ENCODE measurements at places on chromosomes 6 and 20.

DNA sequence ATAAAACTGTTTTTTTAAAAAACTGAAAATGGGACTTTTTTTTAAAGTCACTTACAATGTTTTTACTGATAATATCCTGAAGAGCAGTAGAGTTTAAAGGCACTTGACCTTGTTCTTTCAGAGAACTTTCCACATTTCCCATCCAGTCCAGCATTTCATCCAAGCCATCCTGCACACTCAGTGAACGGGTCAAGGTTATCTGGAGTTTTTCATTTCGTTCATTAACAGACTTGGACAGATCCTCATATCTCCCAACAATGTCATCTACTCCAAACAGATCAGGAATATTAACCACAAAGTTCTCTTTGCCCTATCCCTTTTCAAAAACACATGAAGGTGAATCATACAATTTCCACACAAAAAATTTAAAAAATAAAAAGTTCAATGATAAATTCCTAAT is 69.1 kb downstream of the DST start:
- DNase-seq: no peak

- peak; percentile 30 for DNase-seq
These were observed 186.3 kb downstream of the ADGB start for GRCh38 chr6:146785001-146785585.

DNA sequence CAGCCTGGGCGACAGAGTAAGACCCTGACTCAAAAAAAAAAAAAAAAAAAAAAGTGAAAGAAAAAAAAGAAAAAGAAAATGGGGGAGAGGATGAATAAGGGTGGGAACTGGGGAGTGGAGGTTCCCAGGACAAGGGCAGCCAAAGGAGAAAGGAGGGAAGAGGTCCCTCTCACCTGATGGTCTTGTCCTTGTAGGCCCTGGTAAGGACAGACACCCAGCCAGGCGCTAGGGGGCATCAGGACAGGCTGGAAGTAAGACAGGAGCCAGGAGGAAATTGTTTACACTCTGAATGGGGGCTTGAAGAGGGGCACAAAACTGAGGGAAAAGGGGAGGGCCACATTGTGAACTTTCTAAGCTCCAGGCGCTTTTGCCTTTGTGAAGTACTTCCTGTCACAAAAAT is 2.3 kb upstream of the ALDH5A1 start:
- DNase-seq: no peak

DNA sequence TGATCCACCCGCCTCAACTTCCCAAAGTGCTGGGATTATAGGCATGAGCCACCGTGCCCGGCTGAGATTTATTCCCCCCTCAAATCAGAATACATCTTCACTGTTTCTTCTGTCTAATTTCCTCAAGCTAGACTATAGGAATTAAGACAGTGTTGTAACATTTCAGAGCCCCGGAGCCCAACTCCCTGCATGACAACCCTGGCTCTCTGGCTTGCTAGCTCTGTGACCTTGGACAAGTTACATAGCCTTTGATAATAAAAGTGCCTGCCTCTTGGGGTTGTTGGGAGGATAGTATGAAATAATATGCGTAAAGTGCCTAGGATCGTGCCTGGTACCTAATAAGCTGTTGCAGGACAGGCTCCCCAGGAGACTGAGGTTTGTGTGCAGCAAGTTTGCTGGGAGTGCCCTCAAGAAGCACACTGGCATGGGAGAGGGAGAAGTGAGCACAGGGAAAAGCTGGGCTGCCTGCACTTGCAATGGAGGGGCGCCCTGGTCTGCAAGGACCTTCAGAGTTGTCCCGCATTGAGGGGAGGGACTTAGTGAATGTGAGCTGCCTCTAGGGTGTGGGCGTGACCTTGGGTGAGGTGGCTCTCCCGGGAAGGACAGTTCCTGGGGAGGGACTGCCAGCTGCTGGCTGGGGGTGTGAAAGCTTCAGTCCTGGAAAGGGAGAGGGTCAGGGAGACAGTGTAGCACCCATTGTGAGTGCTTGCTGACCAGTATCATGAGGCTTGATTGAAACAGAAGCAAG is 43.4 kb downstream of the TAF8 start:
- DNase-seq: no peak

- no peak for DNase-seq
These were observed 18.7 kb downstream of the SGK1 start for GRCh38 chr6:134299236-134299635.

GRCh38 chr6:155436981-155437749 is 18.5 kb downstream of the NOX3 start:
- no peak for DNase-seq

DNA sequence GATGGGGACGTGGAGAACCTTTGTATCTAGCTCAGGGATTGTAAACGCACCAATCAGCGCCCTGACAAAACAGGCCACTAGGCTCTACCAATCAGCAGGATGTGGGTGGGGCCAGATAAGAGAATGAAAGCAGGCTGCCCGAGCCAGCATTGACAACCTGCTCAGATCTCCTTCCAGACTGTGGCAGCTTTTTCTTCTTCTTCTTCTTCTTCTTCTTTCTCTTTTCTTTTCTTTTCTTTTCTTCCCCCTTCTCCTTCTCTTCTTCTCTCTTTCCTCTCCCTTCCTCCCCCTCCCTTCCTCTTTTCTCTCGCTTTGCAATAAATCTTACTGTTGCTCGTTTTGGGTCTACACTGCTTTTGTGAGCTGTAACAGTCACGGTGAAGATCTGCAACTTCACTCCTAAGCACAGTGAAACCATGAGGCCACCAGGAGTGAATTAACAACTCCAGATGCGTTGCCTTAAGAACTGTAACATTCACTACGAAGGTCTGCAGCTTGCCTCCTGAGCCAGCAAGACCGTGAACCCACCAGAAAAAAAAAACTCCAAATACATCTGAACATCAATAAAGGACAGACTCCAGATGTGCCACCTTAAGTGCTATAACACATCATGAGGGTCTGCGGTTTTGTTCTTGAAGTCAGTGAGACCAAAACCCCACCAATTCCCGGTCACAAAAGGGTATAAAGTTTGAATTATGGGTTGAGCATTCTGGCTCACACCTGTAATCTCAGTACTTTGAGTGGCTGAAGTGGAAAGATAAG is 19.6 kb upstream of the SERPINB1 start:
- no peak for DNase-seq

- DNase-seq: no peak
These were observed 8.7 kb upstream of the NPBWR2 start for GRCh38 chr20:64116016-64116415.

DNA sequence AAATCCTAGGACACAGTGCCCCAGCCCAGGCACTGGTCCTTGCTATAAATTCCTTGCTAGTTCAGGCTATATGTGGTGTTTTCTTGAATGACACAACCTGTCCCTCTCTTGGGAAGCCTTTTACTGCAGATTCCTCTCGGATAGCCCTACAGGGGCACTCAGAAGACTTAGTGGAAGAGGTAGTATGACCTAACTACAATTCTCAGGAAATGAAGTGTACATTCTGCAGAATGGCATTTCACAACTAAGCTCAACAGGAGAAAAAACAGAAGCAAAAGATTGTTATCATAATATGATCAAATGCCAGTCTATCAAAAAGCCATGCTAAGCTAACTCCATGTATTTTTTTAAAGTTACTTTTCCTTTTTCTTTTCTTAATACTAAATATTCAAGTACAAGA is 66.3 kb upstream of the FBXL4 start:
- no peak for DNase-seq

DNA sequence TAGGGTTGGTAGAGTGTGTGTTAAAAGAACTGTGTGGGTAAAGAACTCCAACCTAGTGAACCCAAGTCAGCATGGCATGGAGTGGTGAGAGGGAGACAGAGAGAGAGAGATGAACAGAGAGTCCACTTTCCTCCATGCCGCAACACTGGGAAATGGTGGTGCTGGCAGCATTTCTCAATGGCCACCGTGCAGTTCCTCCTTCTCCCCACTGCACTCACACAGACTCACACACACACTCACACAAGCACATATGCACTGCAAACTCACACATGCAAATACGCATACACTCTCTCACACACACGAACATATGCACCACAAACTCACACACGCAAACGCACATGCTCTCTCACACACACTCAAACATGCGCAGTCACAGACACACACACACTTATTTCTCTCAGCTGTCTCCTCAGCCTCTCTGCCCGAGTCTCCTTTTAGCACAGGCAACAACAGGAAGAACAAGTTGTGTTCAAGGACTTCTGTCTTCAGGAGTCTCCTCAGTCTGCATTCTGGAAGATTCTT is 66.5 kb upstream of the LY86 start:
- DNase-seq: no peak

- no peak for DNase-seq
These were observed 86.5 kb downstream of the QRSL1 start for GRCh38 chr6:106715922-106716321.

DNA sequence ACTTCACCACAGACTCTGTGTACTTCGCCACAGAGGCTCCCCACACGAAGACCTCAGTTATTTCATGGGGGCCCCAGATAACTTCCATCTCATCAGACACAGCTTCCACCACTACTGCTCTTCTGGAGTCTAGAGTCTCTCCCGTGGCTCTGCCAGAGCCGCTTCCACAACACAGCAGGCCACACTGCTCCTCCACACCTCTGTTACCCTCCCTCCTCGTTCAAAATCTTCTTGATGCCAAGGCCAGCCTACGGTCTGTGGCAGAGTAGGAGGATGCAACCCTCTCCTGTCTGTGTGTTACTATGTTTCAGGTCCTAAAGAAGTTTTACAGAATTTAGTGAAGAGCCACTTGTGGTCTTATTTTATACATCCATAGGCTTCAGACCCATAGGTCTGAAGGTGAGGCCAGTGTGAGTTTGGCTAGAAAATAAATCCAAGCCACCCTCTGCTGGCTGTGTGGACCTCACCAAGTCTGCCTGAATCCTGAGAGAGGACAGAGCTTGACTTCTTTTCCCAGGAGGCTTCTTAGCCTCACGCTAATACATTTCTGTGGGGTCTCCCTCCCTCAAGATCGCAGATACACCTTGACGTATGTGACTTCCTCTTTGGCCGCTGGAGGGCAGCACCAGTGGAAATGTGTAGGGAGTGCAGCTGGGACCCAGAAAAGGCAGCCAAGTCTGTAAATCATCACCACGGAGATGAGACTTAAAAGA is 197.7 kb downstream of the FAXC start:
- DNase-seq: peak; percentile 18

- DNase-seq: no peak
These were observed 1.3 kb upstream of the PLCG1 start for GRCh38 chr20:41135888-41136679.

- no peak for DNase-seq
These were observed 754.5 kb downstream of the PTPRT start for GRCh38 chr20:42435230-42435629.

DNA sequence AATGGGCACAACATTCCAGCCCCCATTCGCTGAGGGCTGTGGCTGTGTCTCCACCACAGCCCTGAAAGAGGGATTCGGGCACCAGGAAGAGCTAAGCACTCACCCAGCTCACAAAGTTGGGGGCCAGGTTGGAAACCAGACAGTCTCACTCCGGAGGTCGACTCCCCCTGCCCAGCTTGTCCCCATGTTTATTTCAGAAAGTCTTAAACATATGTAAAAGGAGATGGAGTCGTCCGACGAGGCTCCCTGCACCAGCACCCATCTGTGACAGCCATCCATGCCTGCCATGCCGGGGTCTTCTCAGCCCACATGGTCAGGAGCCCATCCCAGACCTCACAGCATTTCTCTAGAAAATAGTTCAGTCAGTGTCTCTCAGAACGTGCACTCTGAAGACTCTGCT is 63.6 kb upstream of the STX16 start:
- no peak for DNase-seq

DNA sequence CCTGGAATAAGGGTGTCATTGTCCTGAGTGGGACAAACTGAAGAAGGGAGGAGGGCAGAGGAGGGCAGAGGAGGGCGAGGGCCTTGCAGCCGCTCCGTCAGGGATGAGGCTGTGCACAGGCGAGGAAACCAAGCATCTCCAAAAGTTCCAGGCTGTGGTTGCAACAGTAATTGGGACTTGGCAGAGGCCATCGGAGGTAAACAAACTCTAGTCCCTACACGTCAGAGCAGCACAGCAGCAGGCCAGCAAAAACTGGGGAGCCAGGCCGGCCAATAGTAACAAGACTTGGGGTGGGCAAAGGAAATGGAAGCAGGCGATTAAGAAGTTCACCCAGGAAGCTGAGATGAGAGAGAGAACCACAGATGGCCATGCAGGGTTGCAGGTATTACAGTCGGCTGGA is 142.8 kb downstream of the SMOC2 start:
- DNase-seq: no peak

- DNase-seq: no peak
These were observed 135.5 kb upstream of the NUP153 start for GRCh38 chr6:17842014-17842776.

DNA sequence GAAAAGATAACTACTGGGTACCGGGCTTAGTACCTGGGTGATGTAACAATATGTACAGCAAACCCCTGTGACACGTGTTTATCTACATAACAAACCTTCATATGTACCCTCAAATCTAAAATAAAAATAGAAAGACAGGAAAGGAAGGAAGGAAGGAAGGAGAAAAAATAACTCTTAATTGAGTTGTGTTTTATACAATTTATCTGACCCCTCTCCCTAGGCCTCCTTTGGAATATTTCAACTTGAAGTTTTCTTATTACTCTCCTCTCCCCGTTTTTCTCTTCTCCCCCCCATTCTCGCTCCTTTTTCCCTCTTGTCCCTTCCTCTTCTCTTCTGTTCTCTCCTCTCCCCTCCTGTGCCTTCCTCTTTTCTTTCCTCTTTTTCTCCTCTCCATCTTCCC is 156.1 kb downstream of the F13A1 start:
- no peak for DNase-seq

DNA sequence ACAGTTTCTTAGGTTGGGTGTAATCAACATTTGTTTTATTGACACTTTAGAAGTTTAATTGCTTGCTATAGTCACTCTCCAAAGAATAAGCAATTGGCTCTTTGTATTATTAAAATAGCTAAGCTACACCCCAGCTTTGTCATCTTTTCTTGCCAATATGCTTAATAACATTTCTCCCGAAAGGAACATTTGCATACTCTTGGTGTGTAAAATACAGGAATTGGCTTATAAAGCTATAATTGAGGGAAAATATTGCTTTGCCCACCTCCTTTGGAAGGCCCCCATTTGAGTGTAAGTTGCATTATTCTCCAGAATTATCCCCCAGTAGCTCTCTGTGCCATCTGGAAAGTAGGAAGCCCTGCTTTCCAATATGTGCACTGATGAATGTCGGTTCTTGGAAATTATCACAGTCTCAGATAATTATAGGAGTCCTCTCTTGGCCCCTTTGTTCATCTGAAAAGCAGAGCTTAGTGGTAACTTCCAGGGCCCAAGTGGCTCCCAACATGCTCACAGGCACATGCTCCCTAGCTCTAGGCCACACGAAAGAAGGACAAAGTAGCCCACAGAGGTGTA is 92.4 kb upstream of the B3GAT2 start:
- no peak for DNase-seq
